Stimulated activated memory B cell treated with anti-CD40 and anti-IgM and Interleukin-4, amounts not matched to agents 10 μg/mL and 1 μg/mL and 100 μg/mL, for 72 hours (primary cell): ENCODE measurements at places on chromosomes 16 and 17.

DNA sequence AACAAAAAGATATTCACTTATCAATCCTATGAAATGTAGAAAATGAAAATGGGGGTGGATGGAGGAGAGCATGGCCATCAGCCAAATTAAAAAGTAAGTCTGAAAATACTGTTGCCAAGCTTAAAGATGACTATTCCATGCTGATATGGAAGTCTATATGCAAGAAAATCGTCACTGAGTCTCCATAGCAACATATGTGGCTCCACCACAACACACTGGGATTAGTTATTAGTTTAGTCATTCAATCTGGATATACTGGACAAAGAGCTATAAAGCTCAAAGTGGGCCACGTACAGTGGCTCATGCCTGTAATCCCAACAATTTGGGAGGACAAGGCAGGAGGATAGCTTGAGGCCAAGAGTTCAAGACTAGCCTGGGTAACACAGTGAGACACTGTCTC is 24.7 kb upstream of the PSMD7 start:
- ATAC-seq: no peak

DNA sequence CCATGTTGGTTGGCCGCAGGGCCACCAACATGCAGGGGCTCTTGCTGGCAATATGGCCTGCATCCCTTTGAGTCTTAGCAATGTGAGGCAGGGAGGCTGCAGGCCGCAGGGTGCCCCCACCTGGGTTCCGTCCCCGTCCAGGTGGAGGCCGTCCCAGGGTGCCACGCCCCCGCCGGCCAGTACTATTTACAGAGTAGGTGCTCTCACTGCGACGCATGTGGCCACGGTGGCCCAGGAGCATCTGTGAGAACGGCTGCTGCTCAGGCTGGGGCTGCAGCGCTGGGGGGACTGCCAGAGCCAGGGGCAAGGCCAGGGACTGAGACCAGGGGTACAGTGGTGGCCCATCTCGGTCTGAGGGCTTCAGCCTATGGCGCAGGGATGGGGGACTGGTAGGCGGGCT is 3.6 kb downstream of the MATCAP1 start:
- no peak for ATAC-seq

DNA sequence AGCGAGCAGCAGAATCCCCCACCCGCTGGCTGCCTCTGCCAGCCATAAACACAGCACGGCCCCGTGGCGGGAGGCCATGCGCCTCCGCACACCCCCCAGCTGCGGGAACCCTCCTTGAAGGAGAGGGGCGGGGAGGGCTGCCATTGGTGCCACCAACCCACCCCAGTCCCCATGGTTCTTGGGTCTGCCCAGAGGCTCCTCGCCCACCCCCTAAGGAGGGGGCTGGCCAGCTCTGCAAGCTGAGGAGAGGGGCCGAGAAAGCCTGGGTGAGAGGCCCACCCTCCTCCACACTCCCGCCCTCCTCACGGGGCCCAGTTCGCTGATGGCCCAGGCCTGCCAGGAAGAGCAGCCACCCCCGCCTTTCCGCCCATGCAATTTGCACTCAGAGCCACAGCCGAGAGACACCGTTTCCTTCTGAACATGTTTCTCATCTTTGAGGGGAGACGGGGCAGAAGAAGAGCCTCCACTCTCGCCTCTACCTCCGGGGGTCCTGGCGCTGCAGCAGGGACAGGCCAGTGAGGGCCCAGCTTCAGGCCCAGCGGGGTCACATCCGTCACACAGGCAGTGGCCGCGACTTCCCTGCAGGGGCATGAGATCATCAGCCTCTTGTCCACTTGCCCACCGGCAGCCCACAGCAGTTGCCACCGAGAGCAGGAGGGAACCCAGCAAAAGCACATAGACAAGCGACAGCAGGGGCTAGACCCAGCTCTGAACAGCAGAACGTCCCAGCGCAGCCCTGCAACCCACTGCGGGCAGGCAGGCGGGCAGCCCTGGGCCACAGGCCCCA is 23.0 kb downstream of the KATNB1 start:
- ATAC-seq: no peak

GRCh38 chr16:52450916-52451315 is 96.0 kb downstream of the TOX3 start:
- ATAC-seq: no peak

DNA sequence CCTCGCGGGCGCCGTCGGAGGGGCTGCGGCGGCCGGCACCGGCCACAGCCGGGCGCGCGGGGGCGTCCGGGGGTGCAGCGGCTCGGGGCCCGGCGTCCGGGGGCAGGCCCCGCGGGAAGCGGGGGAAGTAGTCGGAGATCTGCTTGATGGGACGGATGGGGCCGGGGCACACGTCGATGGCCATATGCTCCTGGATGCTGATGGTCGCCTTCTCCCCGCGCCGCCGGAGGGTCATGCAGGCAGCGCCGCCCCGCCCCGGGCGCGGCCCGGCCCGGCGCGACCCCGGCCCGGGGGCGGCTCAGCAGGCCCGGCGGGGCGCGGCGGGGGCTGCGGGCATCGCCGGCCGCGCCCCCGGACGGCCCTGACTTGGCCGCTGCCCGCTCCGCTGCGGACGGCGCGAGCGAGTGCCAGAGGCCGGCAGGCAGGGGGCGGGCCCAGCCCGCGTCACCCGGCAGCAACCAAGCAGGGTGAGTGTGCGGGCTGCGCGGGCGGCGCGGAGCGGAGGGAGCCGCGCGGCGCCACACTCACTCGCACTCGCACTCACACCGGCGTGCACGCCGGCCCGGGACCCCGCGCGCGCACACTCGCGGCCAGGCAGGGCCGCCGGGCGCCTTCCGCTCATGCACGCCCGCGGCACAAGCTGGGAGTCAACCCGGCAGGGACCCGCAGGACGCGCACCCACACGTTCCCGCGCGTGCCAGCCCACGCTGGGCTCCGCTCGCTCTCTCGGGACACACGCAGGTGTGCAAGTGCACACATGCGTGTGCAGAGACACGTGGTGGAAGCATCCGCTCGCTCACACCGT is at the start of gene DOC2B:
Gene DOC2B (minus strand): TSS at position 406 of the 805 bp plus-strand sequence. CDS start 171 bp downstream, at position 235.
- no peak for ATAC-seq

- no peak for ATAC-seq
Measured at GRCh38 chr16:68887107-68887506, 43.8 kb downstream of the TANGO6 start.

DNA sequence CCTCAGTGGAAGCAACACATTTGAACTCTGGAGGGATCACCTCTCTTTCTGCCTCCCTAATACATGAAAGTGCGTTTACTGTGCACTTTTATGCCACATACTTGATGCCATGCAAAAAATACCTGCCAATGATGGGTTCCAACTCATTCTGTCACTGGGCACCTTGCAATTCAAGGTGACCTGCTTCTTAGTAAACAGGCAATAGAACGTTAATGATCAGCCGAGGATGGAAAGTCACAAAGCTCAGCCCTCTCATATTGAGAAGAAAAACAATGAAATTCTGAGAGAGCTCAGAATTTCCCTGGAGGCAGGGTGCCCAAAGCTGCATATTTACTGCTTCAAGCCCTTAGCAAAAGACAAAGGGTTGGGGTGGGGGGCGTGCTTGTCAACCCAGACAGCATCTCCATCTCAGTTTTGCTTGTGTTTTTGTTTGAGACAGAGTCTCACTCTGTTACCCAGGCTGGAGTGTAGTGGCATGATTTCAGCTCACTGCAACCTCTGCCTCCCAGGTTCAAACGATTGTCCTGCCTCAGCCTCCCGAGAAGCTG is 23.2 kb downstream of the LITAF start:
- no peak for ATAC-seq

DNA sequence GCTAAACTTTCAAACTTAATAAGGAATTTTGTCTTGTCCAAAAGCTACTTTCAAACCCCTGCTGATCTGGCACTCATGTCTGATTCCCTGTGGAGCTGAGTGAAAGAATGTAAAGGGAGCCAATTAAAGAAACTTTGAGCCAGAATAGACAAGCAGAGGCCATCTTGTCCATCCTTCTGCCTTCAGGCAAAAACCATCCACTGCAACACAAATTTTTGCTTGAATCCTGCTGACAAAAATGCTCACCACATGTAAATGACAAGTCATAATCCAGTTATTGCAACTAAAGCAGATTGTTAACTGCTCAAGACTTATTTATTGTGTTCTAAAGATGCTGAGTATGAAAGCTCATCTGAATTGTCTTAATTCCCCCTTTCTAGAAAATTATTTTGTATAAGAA is 124.0 kb upstream of the HLF start:
- ATAC-seq: no peak

DNA sequence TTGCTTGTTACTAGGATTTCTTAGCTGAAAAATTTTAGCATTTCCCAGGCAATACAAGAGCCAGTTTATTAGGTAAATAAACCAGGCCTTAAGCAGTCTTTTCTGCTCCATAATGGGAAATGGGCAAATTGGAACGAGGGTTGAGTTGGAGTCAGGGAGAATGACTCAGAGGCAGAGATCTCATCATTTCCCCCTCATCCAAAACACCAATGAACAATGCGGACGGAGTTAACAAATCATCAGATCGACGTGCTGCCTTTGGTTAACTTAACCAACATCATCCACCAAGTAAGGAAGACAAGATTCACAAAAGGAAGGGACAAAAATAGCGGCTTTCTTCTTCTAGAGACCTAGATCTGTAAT is 243.5 kb downstream of the STX8 start:
- ATAC-seq: no peak

- ATAC-seq: no peak
Measured at GRCh38 chr17:9684955-9685621, 39.8 kb downstream of the USP43 start.

GRCh38 chr17:65029605-65030336 is 26.8 kb downstream of the GNA13 start:
- ATAC-seq: peak; percentile 82

DNA sequence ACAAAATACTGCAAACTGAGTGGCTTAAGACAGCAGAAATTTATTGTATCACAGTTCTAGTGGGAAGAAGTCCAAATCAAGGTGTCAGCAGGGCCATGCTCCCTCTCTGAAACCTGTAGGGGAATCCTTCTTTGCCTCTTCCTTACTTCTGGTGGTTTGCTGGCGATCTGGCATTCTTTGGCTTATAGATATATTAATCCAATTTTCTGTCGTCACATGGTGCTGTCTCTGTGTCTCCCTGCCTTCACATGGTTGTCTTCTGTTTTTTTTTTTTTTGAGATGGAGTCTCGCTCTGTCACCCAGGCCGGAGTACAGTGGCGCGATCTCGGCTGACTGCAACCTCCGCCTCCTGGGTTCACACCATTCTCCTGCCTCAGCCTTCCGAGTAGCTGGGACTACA is 6.8 kb upstream of the AKAP1 start:
- ATAC-seq: no peak

- ATAC-seq: no peak
Measured at GRCh38 chr17:60293580-60294335, 98.2 kb downstream of the USP32 start.

DNA sequence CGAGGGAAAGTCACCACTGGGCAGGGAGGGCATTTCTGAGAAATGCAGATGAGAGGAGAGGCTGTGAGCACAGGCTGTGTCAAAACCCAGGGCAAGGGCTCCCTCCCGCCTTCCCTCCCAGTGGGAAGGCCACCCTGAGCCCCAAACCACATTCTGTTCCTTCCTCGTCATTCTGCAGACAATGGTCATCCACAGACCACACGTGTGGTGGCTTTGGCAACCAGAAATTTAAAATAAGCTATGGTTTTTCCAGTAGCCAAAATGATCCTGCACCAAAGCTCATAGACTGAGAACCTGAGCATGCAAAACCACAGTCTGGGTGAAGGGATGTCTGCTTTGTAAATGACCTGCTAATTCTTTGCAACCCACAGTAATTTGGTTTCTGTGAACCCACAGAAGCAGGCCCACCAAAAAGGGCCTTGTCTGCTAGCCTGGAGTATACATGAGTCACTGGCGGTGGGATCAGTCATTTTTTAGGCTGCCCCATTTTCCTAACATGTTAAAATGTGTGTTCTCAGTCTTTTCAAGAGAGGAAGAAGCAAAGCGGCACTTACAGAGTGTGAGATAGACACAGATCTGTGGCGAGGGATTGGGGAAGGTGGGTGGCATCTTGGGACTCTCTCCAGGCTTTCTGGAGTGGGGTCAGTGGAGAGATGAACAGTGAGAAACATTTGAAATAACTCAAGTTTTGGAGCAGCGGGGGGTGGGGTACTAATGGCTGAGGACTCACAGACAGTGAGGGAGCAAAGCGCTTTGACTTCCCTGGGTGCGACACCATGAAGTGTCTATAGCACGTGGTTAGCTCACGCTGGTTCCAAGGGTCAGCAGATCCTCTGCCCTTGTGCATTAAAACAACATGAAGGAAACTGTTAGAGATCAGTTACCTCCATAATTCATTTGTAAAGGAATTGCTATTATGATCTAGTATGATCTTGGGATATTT is 20.5 kb downstream of the GRB7 start:
- ATAC-seq: peak; percentile 4

DNA sequence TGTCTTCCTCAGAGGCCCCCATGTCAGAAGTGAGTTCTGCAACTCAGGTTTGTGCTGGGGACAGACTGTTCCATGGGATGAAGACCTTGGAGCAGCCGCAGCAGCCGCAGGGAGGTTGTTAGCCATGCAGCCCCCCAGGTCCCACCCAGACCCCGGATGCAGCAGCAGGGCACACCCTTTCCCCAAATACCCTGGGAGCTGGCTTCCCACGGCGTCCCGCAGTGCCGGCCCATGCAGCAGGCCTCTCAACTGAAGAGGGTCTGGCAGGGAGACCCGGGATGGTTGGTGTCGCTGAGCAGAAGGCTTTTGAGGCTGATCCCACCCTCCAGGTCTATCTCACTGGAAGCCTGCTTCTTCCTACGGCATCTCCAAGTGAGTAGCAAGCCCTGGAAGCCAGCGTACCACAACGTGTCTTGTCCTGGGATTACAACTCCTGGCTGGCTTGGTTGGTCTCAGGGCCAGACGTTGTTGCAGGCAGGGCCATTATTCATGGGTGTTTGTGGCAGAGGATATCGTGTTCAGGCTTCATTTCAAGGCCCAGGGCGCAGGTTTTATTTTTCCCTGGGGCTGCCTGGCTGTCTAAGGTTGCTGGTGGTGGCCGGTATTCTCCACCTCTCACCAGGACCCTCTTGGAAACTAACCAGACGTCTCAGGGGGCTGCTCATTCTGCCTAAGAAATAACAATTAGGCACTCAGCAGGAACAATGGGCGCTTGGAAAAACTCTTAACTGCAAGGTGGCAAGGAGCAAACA is 223.2 kb downstream of the C16orf95 start:
- no peak for ATAC-seq

DNA sequence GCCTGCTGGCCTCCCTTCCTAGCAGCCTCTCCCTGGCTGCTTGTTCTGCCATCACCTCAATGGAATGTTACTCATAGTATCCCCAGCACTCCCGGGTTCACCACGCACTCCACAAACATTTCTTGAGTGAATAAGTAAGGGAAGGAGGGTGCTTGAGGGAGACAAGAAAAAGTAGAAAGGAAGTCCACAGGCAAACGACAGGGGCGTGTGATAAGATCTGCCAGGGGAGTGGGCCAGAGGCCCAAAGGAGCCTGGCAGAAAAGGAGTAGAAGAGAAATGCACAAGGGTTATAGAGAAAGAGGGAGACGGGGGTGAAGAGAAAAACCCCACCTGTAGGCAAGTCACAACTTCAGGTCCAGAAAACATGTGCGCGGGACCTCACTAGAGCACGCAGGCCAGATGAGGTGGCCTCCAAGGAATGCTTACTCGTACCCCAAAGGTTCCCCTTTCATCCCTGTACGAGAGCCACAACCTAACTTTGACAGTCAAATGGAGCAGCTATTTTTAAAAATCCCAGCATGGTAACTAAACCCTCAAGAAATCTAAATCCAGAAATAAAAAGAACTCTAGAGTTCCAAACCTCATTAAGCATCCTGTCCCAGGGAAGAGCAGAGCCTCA is 6.6 kb downstream of the ZDHHC7 start:
- no peak for ATAC-seq

- ATAC-seq: no peak
Measured at GRCh38 chr17:8163978-8164814, 1.4 kb upstream of the VAMP2 start.

GRCh38 chr16:74748616-74749026 is 26.0 kb downstream of the FA2H start:
- ATAC-seq: no peak
